ENCODE measurements at places on chromosomes 2 and 18.

- no peak for DNase-seq
Measured at GRCh38 chr2:35871672-35872071, 483.9 kb upstream of the CRIM1 start.

DNA sequence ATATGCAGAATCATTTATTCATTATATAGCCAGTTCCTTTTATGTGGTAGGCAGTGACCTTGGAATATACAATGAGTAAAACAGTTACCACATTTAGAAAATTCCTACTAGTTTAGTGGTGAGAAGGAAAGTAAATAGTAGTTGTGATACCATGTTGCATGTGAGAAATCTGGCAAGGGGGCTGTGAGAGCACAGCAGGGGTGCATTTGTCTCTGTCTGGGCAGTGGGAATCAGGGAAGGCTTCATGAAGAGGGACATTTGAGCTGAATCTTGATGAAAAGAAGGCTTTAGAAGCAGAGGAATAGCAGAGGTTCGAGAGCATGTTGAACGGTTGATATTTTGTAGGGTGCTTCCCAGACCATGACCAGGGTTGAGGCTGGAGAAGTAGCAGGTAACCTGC lies 78.7 kb downstream of the RAB3GAP1 start:
- no peak for DNase-seq

- peak; percentile 12 for DNase-seq
Measured at GRCh38 chr18:35174745-35175144, 66.1 kb upstream of the ZNF397 start.

- no peak for DNase-seq
Measured at GRCh38 chr2:142234741-142235140, 103.9 kb upstream of the LRP1B start.

- no peak for DNase-seq
Measured at GRCh38 chr2:47751856-47752414, 31.0 kb upstream of the MSH6 start.

- no peak for DNase-seq
Measured at GRCh38 chr2:225006730-225007129, 35.5 kb downstream of the DOCK10 start.
